Stimulated activated naive B cell treated with anti-CD40 and anti-IgM and Interleukin-4, amounts not matched to agents 10 μg/mL and 1 μg/mL and 100 μg/mL, for 72 hours (primary cell): ENCODE measurements at places on chromosomes 11 and 22.

- no peak for DNase-seq
Observed at GRCh38 chr22:26702906-26703830, 45.8 kb downstream of the MIAT start.

DNA sequence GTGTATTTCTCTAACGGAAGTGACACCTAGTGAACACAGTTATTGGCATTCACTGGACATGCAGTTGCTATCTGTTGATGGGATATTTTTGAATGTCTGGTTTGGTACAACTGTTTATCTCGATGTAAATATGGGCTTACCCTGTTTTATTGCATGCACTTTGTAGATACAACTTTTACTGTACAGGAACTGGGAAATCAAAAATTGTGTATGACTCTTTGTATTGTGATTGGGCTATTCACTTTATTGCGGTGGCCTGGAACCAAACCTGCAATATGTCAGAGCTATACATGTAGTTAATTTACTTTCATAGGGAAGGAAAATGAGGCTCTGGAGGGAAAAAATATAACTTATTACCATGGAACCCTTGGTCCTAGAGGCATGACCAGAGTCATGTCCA is 380.7 kb upstream of the KIRREL3 start:
- no peak for DNase-seq

- DNase-seq: no peak
Observed at GRCh38 chr22:44557064-44557748, 59.2 kb upstream of the RTL6 start.

- DNase-seq: no peak
Observed at GRCh38 chr11:128528294-128528693, 59.1 kb downstream of the ETS1 start.
